ENCODE measurements at places on chromosomes 7 and 10. TPM values are rescaled to one million over a fixed set of nuclear protein-coding genes. Genes with fewer than 3 reads are reported as not detected.

The ACBD7 gene
- 0.74 TPM for total RNA-seq

The AUTS2 gene
- total RNA-seq, result 55.6 TPM

The OR2A42 gene
- not detected for total RNA-seq

The LRRC18 gene
- total RNA-seq, result not detected

The FAM221A gene
- total RNA-seq, result 7.3 TPM

The DNMBP gene
- 39.4 TPM for total RNA-seq

The CALML5 gene
- total RNA-seq, result not detected

The HKDC1 gene
- 0.13 TPM for total RNA-seq

The CLDN3 gene
- total RNA-seq, result not detected

The PDE6C gene
- total RNA-seq, result not detected
